ENCODE measurements at places on chromosomes 6 and 20. TPM values are rescaled to one million over a fixed set of nuclear protein-coding genes. Genes with fewer than 3 reads are reported as not detected.

- H3K4me1 ChIP-seq: peaks cover 3% of the 10 kb centered on the region
- no peaks in the 10 kb centered on the region for H3K27me3 ChIP-seq
- no peak overlapping the region for H3K27ac ChIP-seq
- no peak for DNase-seq
Measured at GRCh38 chr6:161033667-161034066, 42.1 kb downstream of the MAP3K4 start.

DNA sequence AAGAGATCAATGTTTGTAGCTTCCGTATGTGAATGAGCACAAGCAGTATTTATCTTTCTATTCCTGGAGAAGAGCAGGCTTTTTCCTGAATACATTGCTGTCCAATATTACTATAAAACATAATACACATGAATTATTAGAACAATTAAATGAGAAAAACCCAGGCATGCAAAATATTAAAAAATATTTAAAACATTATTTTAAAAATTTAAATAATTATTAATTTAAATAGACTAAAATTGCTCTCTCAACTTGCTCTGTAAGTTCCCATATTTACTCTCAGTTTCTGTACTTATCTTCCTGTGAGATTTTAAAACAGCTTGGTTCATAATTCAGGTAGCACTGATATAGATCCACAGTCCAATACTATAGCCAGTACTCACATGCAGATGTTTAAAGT is 97.0 kb downstream of the PLCB1 start:
- H3K4me1 ChIP-seq: no peaks in the 10 kb centered on the region
- H3K4me3 ChIP-seq: no peak overlapping the region
- no peaks in the 10 kb centered on the region for H3K27me3 ChIP-seq
- no peaks in the 10 kb centered on the region for H3K36me3 ChIP-seq

Gene COX7A2
- 508 TPM for total RNA-seq

Gene SAMD5
- 0.29 TPM for total RNA-seq

GRCh38 chr6:113662688-113663333 is 194.3 kb upstream of the MARCKS start:
- H3K4me1 ChIP-seq: no peaks in the 10 kb centered on the region
- no peaks in the 10 kb centered on the region for H3K36me3 ChIP-seq
- H3K27me3 ChIP-seq: no peaks in the 10 kb centered on the region
- DNase-seq: no peak
- H3K27ac ChIP-seq: no peak overlapping the region

DNA sequence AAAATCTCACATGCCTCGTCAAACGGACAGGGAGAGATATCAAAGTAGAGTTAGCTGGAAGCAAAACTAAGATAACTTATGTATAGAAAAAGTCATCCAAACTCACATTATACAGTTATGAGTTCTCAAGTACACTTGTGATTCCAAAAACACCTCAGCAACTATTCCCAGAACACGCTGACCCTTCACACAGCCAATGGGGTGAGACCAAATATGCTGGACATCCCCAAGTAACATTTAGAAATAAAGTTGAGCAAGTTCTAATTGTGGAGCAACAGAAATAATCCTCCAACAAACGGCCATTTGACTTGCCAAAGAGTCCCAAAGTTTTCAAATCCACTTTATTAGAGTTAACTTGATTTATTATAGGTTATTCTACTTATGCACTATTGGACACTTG is 52.4 kb downstream of the LY86 start:
- H3K27ac ChIP-seq: no peak overlapping the region
- no peak for DNase-seq
- H3K4me3 ChIP-seq: no peak overlapping the region
- H3K4me1 ChIP-seq: peaks cover 11% of the 10 kb centered on the region

DNA sequence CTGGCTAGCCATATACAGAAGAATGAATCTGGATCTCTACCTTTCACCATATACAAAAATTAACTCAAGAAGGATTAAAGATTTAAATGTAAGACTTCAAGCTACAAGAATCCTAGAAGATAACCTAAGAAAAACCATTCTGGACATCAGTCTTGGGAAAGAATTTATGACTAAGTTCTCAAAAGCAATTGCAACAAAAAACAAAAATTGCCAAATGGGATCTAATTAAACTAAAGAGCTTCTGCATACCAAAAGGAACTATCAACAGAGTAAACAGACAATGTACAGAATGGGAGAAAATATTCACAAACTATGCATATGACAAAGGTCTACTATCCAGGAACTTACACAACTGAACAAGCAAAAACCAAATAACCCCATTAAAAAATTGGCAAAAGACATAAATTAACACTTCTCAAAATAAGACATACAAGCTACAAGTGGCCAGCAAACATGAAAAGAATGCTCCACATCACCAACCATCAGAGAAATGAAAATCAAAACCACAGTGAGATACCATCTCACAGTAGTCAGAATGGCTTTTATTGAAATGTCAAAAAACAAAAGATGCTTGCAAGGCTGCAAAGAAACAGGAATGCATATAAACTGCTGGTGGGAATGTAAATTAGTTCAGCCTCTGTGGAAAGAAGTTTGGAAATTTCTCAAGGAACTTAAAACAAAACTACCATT is 66.8 kb upstream of the RSPO3 start:
- no peaks in the 10 kb centered on the region for H3K36me3 ChIP-seq
- DNase-seq: no peak
- H3K4me3 ChIP-seq: no peak overlapping the region
- H3K27ac ChIP-seq: no peak overlapping the region
- no peaks in the 10 kb centered on the region for H3K27me3 ChIP-seq
- no peaks in the 10 kb centered on the region for H3K4me1 ChIP-seq

Gene HLA-DPA1
- 2.6 TPM for total RNA-seq

DNA sequence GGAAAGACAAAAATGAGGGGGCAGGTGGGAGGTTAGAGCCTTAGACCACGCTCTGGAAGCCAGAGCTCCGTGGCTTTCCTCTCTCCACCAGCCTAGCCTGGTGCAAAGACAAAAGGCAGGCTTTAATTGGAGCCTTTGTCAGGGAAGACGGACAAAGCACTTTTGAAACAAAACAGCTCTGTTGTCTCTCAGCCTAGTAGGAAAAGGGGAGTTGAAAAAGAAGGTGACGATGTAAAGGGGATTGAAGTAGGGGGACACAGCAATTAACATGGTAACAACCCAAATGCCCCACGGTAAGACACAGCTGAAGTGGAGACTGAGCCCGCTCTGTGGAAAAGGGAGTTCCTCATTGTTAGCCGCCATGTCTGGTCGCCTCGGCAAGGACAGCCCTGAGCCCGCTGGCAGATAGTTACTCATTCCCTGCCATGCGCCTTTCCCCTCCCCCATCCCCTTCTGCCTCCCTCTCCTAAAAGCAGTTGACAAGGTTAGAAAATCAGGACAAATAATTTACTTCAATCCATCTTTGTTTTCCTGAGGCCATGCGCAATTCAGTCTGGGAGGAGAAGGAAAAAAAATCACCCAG is 93.0 kb downstream of the TCP11 start:
- H3K27ac ChIP-seq: peak overlapping the region; percentile 71
- H3K4me3 ChIP-seq: peak overlapping the region; percentile 11
- peaks cover 2% of the 10 kb centered on the region for H3K36me3 ChIP-seq
- no peaks in the 10 kb centered on the region for H3K27me3 ChIP-seq
- peak; percentile 52 for DNase-seq

All from H9 (cell line).